ENCODE measurements at places on chromosomes 5 and 9.

DNA sequence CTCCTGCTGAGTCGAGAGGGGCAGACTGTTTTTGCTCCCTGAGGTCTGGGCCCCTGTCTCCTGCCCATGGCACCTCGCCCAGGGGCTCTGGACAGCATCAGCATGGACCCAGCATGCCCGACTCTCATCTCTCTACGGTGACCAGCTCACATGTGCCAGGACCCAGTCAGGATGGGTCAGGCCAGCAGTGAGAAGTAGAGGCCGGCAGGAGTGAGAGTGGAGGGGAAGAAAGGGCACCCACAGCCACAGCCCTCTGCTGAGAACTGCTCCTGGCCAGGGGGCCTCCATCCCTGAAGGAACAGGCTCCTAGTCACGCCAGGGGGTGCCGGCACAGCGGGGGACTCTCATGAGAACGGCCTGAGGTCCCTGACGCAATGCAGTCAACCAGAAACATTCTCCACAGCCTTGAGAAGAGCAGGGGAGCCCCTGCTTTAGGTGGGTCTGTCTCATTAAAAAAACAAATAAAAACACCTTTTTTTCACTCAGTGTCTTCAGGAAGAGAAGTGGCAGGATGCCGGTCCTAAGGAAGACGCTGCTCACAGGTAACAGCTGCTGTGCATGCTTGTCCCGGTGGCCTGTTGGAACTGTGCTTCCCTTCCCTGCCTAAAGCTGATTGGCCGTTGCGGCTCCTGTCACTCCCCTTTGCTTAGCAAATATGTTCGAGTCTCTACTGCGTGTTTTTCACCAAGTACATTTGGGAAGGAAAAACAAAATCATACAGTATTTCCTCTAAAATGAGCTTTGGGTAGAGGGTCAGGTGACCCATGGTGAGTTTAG, 85.7 kb upstream of the FBXW11 start:
- no peak for DNase-seq

GRCh38 chr5:66851306-66851705, 255.1 kb downstream of the MAST4 start:
- DNase-seq = no peak

DNA sequence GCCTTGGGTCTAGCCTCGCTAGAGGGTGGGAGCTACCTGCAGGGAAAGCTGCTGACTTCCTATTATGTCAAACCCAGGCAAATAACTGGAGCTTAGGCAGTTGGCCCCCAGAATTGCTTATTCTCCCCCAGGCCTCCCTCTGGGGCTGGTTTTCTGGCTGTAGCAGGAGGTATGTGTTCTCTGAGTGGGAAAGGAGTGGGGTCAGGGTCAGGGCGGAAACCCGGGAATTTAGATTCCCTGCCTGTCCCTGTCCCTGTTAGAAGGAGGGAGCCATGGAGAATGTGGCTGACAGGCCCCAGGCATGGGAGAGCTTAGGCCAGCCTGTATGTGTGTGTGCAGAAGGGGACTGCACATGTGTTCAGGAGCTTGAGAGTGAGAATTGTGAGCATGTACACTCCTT, 13.6 kb upstream of the CXXC5 start:
- no peak for DNase-seq

DNA sequence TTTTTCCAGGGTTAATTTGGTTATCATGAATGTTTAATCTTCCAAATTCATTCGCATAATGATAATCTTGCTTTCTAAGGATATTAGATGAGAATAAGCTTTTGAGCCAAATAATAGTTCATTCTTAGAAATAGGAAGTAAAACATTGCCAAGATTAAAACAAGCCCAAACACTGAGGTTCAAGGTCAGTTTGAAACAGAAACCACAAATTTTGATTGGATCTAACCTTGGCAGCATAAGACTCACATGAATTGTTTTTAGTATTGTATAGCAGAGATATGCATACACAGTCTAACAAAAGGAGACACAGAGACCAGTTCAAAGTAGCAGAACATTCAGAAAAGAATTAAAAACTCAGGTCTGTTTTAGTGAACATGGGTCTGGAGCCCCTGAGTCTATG, 43.4 kb upstream of the VCAN start:
- DNase-seq = no peak

DNA sequence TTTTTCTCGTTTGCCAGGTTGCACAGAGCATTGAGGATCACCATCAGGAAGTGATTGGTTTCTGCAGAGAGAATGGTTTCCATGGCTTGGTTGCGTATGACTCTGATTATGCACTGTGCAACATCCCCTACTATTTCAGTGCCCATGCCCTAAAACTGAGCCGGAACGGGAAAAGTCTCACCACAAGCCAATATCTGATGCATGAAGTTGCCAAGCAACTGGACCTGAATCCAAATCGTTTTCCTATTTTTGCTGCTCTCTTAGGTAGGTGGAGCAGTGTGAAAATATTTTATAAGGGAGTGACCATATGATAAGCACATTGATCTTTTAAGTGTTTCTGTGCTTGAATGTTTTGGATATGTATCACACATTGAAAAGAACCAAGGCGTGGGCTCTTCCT, 17.7 kb upstream of the FAM120AOS start:
- DNase-seq = no peak
